ENCODE measurements at places on chromosomes 5 and 9.
A peak's percentile ranks its signal among the peaks of the same experiment; 100 is the strongest.

DNA sequence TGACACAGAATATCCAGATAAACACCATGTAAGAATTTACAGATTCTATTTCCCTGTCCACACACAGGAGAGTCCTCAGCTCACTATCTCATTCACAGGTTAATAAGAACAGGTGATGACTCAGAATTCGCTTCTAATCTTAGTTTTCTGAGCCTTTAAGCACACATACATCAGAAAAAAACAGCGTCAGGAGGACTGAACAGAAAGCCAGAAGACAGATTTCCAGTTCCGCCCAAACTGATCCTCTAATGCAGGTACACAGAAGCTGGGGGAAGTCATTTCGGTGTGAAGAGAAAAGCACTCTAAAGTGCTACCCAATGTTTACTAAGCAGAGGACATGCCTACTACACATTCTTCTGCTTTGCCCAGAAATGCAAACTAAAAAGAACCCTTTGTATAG lies 1.6 kb downstream of the CEMIP2 start:
- DNase-seq, result peak; percentile 35

DNA sequence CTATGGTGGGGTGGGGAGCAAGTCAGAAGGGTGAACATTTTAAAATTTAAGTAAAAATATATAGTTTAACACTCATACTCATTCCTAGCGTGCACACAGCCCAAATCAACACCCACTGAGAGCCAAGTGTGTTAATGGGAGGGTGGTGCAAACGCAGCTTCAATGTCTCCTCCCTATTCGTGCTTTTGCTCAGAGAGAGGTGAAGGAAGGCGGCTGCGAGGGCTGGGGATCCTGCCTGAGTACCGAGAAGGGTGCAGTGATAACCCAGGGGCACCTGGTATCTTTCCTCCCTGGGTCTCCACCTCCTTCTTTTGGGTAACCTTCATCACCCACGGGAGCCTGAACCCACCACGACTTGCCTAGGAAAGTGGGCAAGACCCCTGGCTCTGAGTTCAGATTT lies 35.0 kb downstream of the FGF1 start:
- DNase-seq, result no peak

GRCh38 chr9:121556580-121556979 lies 56.9 kb upstream of the GGTA1 start:
- DNase-seq, result no peak

GRCh38 chr5:165108809-165109208 lies 1603.4 kb downstream of the MAT2B start:
- DNase-seq, result no peak

- no peak for DNase-seq
Measured at GRCh38 chr9:6195714-6196360, 19.8 kb upstream of the IL33 start.

DNA sequence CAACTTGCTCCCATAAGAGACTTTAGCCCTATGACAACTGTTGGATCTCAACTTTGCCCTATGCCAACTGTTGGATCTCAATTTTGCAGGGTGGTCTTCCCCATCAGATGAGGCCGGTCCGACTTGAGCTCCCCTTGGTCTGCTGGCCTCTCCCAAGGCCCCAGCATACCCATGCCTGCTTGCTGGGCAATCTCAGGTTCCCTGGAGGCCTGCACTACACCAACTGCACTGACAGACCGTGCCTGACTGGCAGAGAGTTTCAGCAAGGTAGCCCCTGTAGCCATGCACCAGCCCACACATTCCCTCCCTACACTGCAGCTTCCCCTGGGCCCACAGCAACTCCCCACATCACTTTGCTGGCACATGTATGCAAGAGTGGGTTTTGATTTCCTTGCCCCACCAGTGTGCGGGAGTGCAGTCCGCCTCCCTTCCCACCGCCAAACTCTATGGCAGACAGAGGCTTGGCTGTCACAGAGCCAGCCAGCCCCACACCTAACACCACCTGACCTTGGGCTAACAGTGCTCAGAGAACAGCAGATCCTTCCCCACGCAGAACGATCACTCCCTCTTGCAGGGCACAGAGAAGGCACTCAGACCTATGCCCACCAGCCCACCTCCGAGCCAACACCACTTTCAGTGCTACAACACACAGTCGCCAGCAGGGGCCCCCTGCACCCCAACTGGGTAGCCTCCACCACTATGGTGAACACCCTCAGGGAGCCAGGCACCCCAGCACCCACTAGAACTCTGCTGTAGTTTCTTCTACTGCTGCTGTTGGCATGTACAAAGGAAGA lies 279.9 kb upstream of the COX7C start:
- no peak for DNase-seq

DNA sequence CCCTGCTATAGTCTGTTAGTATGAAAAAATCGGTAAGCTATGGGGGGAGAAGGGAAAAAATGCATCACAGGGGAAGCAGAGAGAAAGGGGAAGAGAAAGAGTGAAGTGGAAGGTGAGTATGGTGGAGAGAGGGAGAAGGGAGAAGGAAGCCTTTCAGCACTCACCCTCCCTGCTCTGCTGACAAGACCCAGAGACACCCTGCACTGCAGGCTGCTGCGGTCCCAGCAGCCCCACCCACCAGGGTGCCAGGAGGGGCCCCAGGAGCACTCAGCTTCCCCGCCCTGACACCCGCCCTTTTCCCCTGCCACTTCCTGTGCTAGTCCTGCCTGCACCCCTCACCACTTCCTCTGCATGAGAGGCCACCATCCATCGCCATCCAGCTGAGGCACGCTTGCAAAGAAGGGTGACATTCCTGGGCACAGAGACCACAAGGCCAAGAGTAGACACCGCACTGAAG lies 12.7 kb downstream of the STK10 start:
- peak; percentile 81 for DNase-seq

DNA sequence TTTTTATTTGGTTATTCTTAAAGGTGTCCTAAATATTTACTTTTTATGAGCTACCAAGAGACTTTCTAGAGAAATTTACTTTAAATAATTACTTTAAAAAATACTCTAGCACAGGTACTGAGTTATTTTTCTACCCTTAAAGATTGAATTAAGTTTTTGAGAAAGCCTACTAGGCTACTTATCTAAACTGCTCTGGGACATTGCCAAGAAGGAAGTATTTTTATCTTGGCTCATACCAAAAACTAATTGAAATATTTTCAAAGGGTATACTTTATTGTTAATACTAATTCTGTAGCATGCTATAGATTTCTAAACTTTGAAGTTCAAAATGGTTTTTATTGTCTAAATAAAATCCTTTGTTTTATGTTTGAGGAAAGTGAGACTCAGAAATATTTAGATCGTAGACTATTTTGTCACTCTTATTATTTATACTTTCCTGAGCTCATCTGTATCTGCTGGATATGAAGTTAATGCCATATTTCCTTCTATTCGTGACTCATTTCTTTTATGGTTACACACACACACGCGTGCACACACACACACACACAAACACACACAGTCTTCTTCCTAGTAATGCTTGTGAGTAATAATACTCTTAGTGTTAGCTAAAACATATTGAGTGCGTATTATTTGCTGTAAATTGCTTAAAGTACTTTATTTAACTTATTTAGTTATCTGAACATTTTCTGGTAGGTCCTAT lies 89.5 kb downstream of the MAN2A1 start:
- no peak for DNase-seq

- DNase-seq, result peak; percentile 9
Measured at GRCh38 chr9:69120380-69121154, 53.5 kb upstream of the TJP2 start.

- no peak for DNase-seq
Measured at GRCh38 chr5:86354664-86355063, 263.1 kb upstream of the COX7C start.

DNA sequence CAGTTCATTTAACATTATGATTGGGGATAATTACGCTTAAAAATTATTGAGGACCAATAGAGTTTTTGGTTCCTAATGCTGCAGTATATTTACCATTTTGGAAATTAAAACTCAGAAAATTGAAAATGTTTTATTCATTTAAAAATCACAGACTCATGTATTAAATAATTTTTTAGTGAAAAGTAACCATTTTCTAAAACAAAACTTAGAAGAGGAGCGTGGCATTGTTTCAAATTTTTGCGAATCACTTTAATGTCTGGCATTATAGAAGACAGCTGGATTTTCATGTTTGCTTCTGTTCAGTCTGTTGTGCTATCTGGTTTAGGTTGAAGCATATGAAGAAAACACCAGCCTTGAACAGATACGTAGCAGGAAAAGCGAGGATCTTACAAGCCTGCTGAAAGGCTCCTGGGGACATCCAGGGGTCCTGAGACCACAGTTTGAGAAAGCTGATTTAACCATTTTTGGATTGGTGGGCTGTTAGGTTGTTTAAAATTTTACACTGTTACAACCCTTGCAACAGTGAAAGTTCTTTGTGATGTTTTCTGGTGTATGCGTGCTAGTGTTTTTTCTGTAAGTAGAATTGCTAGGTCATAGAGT lies 1.6 kb downstream of the ZFYVE16 start:
- DNase-seq, result no peak

DNA sequence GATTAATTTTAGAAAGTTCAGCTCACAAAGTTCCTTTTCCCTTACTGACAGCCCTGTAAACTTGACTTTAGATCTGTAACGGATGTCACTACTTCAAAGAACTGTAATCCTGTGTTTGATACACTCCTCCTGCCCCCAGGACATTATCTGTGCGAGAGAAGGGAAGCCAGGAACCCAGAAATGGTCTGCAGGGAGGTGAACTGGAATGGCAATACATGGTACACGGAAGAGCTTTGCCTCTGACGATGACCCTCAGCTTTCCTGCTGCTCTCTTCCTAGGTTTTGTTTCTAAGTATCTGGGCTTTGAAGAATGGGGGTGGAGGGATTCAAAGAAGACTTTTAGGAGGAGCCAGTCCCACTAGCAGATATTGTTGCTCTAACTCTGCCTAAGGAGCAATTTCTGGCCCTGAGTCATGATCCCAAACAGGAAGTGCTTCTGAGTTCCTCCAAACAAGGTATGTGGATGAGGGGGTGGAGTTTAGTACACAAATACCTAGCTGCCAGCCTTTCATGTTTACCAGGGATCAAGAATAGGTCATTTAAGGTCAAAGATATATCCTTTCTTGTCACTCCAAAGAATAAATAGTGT lies 43.4 kb upstream of the TMC1 start:
- no peak for DNase-seq

- DNase-seq, result no peak
Measured at GRCh38 chr5:65125591-65126541, 355.9 kb downstream of the ADAMTS6 start.

DNA sequence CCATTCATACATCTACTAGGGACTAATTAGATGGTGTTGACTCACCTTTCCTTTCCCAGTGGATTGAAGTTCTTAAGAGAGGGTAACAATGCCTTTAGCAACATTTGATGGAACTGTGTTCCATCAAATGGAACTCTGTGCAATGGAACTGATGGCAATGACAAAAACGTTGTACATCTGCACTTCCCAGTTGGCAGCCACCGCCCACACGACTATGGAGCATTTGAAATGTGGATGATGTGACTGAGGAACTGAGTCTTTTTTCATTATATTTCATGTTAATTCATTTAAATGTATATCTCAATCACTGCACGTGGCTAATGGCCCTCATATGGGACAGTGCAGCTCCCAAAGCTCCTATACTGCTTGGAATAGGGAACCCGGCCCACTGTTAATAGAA lies 39.0 kb upstream of the ICE1 start:
- DNase-seq, result no peak

DNA sequence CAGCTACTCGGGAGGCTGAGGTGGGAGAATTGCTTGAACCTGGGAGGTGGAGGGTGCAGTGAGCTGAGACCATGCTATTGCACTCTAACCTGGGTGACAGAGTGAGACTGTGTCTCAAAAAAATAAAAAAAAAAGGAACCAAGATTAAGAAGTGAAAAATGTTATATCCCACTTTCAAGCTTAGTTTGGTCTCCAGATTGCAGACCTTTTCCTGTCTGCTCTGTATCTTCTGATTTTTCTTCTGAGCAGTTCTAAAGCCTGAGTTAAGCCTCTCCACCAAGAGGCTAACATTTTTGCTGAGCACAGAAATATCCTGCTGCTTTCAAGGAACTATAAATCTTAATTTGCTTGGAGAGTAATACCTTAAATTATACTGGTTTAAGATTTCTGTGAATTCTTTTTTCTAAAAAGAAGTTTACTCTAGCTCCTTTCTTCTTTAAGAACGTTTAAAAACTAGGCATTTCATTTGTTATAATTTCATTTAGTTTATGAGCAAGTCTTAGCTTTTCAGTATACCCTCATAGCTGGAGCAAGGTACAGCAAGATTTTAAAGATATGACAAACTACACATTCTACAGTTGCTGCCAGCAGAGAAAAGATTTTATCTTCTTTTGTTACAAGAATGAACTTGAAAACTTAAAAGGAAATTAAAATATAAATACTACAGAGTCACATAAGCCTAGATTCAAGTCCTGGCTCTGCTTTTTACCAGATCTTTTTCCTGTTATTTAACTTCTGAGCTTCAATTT lies 55.0 kb downstream of the GARNL3 start:
- no peak for DNase-seq

DNA sequence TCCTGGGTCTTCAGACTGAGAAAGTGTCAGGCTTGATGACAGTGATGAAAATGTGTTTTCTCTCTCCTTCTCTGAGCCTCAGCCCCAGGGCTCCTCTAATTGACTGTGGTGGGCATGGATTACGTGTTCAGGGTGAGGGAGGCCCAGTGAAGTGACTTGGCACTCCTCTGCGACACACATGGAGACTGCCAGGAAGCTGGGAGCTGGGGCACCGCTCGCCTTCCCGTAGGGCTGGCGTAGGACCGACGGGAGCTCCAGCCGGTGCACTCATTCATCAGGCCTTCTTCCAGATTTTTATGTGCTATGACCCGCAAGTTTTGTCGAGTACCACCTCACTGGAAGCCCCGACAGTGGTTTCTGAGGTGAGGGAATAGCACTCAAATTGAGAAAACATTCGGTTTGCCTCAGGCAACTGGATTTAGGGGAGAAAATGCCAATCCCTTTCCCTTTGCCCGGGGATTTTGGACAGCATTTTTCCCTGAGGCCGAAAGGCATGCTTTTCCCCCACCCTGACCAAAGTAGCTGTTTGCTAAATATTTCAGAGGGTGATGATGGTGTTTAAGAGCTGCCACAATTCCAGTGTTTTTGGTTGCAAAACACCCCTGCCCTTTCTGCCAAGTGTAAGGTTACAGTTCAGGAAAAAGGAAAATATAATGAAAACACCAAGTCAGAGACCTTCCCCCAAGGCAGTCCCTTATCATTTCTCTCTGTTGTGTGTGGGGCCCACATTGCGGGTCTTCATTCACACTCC lies 83.7 kb downstream of the PCSK5 start:
- DNase-seq, result no peak

- DNase-seq, result no peak
Measured at GRCh38 chr5:149174847-149175234, 33.5 kb downstream of the ABLIM3 start.

GRCh38 chr9:19485193-19485592 lies 76.4 kb downstream of the ACER2 start:
- no peak for DNase-seq

All from B cell (primary cell).